ENCODE measurements at places on chromosomes 5 and 9.

- DNase-seq, result no peak
Measured at GRCh38 chr5:100746730-100747129, 156.4 kb downstream of the ST8SIA4 start.

DNA sequence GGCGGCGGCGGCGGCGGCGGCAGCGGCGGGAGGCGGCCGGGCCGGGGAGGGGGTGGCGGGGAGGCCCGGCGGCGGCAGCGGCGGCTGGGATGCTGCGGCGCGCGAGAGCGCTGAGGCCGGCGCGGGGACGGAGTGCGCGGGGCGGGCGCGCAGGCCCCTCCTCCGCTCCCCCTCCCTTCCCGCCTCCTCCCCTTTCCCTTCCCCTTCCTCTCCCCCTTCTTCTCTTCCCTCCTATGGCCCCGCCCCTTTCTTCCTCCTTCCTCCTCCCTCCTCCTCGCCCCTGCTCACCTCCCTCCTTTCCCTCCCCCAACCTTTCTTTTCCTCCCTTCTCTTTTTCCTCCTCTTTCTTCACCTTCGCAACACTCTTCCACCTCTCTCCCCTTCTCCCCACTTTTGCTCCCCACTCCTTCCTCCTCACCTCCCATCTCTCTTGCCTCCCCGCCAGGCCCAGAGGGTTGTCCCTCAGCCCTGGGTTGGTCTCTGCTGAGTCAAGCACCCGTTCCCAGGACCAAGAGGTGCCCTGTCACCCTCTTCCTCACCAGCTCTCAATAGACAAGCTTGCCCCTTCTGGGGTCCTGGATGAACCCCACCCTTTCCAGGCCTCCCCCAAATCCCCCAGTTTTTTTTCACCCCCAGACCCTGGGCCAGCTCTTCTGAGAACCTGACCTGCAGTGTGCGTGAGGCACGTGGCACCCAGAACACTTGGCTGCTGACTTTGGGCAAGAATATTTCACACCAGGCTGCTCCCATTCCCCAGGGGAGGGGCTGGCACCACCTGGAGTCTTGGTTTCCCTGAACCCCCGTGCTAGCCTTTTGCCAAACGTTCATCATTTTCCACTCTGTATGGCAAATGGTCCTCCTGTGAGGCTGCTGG is at the start of gene SEMA4D:
Gene SEMA4D, minus strand, starts transcription at position 136 of the 874 bp plus-strand sequence. CDS start 92,657 bp downstream, outside the sequence.
- DNase-seq, result peak; percentile 72

DNA sequence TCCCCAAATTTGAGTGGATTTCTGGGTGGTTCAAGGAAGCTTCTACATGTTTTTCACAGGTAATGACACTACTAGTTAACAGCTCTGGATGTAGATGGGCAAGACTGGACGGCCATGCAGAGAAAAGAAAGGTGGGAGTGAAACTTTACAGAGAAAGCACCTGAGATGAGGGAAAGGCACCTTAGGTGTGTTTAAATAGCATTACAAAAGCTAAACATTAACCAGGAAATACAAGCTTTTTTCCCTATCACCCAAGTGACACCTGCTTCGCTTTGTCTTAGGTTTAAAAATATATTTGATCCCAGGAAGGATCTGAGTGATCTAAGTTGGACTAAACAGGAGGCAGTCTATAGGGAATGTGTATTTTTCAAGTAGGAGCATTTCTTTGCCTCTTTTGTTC is 8.3 kb downstream of the C9orf152 start:
- DNase-seq, result no peak

GRCh38 chr9:78239506-78239905 is 3.6 kb downstream of the CEP78 start:
- DNase-seq, result peak; percentile 58

GRCh38 chr5:179762079-179762780 is 29.6 kb downstream of the MAML1 start:
- DNase-seq, result no peak

DNA sequence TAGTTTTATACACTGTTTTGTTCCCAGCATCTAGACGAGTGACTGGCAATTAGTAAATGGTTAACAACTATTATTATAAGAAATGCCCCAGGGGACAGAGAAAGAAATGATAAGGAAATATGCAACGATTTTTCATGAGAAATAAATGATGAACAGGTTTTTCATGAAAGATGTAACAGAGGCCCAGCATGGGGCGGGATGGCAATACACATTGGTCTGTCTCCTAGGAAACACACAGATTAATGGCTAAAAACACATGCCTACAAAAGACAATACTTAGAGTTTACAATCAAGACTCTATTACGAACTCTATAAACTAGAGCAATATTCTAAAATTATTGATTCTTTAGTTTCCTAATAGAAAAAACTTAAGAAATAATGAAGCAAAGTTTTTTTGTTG is 441.5 kb upstream of the CDH9 start:
- DNase-seq, result no peak

DNA sequence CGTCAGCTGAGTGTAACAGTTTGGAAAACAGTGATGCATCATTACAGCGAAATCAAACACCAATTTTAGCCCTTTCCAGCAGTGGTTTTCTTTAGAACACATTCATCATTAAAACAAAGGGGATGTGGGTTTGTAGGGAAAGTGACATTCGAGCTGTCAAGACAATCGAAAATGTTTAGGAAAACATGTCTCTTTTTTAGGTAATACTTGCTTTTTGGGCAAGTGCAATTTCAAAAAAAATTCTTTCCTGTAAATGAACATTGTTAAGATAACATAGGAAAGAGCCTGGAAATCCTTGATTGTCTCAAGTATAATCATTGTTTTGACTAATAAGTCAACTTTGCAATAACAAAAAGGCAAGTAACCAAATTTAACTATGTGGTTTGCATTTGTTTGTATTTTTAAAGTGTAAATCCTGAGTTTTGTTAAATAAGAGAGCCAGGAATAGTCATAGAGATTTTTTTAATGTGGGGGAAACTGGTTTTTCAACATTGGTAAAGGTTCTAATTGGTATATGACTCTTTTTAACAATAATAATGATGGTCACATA is 182.5 kb downstream of the TTLL11 start:
- DNase-seq, result no peak

DNA sequence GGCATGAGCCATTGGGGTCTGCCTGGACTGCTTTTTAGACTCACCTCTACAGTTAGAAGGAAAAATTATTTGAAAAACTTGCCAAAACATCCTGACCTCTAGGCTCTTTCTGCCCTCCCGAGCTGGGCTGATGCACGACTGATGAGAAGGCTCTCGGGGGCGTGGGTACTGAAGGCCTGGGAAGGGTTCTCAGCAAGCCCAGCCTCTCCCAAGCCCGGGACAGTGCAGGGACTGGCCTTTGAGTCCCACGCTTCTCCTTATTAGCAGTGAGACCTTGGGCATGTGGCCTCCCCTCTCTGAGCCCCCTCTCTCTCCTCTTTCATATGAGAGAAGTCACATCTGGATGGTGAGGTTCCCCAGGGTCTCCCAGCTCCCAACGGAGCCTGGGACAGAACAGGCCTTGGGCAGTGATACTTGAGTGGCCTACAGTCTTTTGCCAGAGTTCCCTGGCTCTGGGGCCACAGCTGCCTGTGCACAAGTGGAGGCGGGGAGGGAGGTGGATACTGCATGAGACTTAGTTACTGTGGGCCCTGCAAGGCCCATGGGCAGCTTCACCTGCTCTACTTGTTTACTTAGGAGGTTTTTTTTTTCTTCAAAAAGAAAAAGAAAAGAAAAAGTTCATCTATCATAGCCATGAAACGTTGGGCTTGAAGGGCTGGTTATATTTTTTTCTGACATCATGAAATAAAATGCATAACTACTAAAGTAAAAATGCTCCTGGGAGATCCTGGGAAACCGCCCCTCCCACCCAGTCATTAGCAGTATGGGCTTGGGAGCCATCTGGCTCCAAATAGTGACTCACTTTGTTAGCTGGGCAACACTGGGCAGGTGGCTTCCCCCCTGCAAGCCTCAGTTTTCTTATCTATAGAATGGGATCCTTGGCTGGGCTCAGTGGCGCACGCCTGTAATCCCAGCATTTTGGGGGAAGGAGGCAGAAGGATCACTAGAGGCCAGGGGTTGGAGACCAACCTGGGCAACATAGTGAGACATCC is 139.4 kb downstream of the GAPVD1 start:
- no peak for DNase-seq

GRCh38 chr5:158792976-158793375 is 306.7 kb downstream of the EBF1 start:
- DNase-seq, result no peak

GRCh38 chr9:119611565-119611964 is 242.3 kb upstream of the BRINP1 start:
- no peak for DNase-seq

DNA sequence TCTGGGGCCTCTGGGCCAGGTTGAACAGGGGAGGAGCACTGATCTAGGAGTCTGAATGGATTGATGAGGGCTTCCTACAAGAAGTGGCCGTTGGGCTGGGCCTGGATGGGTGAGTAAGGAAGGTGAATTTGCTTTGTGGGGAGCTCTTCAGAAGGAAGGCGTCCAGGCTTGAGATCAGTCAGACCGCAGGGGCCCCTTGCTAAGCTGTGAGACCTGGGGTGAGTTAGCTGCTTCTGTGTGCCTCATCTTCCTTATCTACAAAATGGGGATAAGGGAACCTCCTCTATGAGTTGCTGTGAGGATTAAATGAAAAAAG is 1.1 kb upstream of the SYNPO start:
- no peak for DNase-seq

DNA sequence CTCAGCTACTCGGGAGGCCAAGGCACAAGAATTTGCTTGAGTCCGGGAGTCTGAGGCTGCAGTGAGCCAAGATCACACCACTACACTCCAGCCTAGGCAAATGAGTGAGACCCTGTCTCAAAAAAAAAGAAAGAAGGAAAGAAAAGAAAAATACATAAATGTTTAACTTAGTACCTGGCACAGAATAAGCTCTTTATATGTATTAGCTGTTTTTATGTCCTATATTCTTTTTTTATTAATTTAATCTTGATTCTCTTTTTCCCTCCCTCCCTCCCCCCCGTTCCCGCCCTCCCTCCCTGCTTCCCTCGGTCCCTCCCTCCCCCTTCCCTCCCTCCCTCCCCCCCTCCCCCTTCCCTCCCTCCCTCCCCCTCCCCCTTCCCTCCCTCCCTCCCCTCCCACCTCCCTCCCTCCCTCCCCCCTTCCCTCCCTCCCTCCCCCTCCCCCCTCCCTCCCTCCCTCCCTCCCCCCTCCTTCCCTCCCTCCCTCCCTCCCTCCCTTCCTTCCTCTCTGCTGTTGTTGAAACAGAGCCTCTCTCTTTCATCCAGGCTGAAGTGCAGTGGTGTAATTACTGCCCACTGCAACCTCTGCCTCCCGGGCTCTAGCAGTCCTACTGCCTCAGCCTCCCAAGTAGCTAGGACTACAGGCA is 135.8 kb upstream of the GRHPR start:
- no peak for DNase-seq

- DNase-seq, result no peak
Measured at GRCh38 chr5:72221541-72221940, 98.5 kb downstream of the MRPS27 start.

GRCh38 chr5:169988947-169989346 is 8.7 kb upstream of the INSYN2B start:
- no peak for DNase-seq

DNA sequence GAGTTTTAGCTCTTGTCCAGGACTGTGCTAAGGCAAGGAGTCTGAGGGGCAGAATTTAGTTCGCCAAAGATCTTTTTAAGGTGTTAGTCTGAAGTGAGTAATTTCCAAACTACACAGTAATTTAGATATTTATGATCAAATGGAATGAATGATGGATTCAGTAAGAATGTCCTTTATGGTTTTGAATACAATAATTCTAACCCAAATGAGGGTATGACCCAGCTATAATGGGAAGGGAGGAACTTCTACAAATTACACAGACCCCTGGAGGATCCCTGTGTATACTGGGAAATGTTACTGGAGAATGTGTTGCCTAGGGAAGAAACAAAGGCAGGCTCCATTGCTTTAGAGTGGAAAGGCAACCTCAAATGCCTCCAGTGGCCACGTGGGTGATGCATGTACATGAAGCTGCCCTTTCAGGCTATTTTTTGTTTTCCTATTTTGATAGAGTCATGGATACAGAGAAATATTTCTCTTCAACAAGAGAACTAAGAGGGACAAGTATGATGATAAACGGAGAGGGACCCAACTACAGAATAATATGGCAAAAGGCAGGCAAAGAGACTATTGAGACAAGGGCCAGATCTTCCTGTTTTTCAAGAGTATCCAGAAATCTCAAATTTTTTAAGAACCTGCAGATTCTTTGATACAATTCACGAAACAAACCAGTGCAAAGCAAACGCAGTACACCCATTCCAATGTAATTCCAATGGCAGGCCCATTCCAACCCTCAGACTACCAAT is 25.4 kb downstream of the SLC1A3 start:
- DNase-seq, result no peak

DNA sequence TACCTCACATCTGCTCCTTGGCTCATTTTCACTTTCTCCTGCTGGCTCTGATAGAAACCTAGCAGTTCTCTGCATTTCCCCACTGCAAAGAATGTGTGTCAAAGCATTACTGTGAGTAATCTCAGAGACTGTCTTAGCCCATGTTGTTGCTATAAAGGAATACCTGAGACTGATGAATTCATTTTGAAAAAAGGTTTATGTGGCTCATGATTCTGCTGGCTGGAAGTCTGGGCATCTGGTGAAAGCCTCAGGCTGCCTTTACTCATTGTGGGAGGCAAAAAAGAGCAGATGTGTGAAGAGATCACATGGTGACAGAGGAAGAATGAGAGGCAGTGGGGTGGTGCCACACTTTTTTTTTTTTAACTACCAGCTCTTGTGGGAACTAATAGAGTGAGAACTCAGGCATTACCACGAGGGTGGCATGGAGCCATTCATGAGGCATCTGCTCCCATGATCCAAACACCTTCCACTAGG is 191.6 kb upstream of the CTNND2 start:
- DNase-seq, result no peak

DNA sequence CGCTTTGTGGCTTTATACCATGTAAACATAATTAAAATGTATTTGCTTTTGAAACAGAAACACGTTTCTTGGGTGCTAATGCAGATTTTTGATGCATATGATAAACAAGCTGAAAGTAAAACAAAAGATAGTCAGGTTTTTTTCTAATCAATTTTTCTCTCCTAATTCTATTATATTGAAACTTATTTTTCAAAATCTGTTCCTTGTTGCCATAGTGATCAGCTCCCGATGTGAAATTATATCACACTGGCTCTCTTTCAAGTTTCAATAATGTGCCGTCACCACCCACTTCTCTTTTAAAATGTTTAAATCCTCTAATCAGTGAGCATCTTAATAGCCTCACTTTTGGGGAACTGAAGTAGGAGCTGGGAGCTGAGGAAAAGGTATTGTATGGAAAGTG is 36.4 kb upstream of the DAPK1 start:
- no peak for DNase-seq

GRCh38 chr5:127785098-127785927 is 82.1 kb downstream of the CCDC192 start:
- no peak for DNase-seq

GRCh38 chr5:77133061-77133758 is 46.1 kb upstream of the ZBED3 start:
- DNase-seq, result peak; percentile 18
